CD4-positive, alpha-beta T cell treated with Interleukin-4 for 4 hours (primary cell): ENCODE measurements at places on chromosomes 4 and X.

DNA sequence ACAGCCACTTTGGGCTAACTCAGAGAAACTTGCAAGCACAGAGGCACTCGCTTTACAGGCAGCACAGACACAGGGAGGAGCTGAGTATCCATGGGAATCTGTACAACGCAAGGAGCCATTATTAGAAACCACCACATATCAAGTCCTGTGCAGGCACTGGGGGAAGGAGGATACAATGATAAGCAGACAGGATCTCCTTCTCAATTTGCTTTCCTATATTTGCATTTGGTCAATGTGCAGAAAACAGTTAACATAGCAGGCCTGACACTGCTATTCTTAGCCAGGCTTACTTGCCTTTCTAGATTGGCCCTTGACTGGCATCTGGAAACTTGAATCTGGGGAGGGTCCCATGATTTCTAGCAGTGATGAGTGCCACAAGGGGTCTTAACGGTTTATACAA lies 65.8 kb downstream of the TEC start:
- DNase-seq = no peak

DNA sequence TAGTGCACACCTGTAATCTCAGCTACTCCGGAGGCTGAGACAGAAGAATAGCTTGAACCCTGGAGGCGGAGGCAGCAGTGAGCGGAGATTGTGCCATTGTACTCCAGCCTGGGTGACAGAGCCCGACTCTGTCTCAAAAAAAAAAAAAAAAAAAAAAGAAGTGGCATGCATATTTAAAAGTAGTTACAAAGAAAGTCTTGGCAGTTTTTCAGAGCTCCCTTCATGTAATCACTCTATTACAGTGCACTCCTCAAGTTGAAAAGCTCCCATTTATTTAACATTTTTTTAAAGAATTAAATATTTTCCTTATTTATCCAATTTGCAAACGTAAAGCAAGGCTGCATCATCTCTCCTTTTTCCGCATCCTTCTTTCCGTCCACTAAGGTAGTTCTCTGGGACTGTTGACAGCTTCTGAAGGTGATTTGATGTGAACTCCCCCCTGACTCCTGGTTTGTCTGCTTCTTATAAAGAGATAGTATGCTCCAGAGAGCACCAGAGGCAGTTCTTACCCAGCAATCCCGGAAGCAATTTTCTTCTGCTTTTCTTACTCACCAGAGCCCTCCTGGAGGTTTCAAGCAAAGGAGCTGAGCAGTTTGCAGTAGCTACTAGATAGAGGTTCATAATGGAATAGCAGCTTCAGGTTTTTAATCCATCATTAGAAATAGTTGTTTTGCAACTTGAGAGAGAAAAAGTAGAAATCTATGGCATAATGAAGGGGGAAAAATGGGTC lies 151.0 kb downstream of the PALLD start:
- no peak for DNase-seq

- DNase-seq = no peak
Observed at GRCh38 chr4:151294833-151295496, 18.0 kb downstream of the PRSS48 start.

DNA sequence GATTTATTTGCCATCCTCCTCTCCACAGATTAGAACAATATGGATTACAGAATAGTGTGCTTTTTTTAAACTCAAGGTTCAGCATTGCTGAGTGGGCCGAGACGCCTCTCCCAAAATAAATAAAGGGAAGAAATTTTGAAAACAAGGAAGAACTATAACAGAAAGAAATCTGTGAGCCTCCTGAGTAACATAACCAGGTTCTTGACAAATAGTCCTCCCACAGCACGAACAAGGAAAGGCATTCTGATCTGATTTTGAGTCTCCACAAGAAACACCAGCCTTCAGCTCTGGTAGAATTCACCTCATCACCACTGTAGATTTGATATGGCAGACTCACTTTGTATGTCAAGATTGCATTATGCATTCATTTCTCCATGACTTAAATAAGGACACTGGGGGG lies 173.6 kb downstream of the HHIP start:
- no peak for DNase-seq

GRCh38 chr4:98716796-98717195 lies 58.4 kb upstream of the TSPAN5 start:
- no peak for DNase-seq

DNA sequence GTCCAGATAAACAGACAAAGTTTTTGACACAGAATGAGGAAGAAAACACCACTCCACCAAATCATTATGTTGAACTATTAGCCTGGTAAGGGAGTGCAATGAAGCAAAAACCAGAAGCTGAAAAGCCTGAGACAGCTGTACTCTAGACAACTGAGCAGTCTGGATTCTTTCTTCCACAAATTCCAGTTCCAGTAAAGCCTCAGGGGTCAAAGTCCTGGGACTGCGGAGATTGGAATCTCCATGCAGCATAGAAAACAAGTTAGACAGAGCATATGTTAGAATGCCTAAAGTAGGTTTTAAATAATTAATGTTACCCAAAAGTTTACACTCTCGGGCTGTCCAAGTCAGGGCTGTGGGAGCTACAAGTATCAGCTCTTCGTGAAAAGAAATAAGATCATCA lies 263.2 kb downstream of the TECRL start:
- DNase-seq = no peak

- DNase-seq = no peak
Observed at GRCh38 chr4:111937368-111937767, 207.9 kb upstream of the FAM241A start.

DNA sequence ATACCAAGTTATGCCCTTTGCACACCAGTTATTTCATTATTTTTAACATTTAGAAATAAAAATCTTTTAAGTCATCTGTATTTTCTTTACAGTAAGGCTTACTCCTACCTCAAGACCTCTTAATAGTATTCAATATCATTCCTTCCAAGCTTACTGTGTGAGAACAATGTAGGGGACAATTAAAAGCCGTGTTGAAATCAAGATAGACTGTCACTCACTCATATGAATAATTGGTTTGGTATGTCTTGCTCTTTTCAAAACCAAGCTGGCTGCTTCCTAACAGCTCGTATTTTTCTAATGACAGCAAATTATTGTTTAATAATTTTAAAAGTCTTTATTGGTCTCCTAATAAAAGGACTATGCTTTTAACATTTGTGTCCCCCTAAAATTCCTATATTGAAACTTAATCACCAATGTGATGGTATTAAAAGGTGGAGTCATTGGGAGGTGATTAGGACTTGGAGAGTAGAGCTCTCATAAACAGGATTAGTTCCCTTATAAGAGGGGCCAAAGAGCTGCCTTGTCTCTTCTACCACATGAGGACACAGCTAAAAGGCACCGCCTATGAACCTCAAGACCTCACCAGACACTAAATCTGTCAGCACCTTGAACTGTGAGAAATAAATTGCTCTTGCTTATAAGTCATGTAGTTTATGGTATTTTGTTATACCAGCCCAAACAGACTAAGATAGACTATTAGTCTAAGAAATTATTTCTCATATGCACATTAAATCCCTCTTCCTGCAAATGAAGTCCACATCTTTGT lies 4.1 kb downstream of the ABCB7 start:
- no peak for DNase-seq

DNA sequence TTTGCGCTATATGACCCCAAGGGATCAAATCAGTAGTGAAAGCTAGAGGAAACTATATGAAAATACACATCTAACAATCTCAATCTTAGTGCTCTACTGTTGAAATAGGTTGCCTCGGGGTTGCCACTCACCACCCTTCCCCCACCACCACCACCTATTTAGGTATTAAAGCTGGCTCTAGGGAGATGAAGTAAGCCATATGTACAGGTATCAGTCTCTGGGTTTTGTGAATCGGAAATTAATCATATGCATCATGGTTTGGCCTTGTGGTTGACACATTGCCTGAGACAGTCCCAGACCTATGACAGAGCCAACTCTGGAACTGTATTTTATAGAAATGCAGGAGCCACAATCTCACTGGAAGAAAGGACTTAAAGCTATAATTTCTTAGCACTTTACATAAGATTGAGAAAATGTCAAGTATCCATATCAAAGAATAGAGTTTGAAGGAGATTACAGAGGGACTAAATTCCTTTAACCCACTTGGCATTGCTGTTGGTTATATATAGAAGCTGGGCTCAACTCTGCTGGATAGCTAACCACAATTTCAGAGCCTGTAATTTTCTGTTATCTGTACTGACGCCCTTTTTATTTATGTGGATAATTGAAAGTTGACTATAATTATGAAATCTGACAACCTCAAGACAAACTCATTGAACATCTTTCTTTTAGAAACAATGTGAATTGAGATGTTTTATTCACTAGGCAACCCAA lies 26.7 kb upstream of the BMP2K start:
- DNase-seq = no peak

DNA sequence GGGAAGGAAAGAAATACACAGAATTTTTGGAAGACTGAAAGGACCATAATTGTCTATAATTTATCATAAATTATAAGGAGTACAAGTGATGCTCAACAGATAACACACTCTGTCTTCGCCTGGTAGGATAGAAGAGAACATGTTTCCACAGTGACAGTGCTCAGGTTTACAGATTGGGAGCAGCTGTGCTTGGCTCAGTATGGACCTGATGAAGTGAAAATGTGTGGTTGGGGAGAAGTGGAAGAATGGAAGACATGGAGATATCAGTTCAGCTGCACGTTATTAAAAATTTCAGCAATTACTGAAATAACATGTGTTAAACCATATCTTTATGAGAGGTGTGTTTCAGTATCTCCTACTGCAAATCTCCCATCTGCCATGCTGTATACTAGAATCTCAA lies 90.6 kb downstream of the TLL1 start:
- DNase-seq = no peak

DNA sequence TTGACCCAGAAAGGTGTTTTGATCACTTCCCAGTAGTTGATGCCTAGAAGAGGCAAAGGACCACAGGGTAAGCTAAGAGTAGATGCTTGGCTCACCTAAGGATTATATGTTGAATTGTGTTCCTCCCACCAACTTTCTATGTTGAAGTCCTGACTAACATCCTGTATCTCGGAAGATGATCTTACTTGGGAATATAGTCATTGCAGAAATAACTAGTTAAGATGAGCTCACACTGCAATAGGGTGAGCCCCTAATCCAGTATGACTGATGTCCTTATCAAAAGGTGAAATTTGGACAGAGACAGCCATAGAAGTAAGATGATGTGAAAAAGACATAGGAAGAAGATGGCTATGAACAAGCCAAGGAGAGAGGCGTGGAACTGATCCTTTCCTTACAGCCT lies 3.3 kb upstream of the HMGB2 start:
- DNase-seq = no peak

GRCh38 chr4:3679851-3680311 lies 86.3 kb upstream of the ADRA2C start:
- no peak for DNase-seq

DNA sequence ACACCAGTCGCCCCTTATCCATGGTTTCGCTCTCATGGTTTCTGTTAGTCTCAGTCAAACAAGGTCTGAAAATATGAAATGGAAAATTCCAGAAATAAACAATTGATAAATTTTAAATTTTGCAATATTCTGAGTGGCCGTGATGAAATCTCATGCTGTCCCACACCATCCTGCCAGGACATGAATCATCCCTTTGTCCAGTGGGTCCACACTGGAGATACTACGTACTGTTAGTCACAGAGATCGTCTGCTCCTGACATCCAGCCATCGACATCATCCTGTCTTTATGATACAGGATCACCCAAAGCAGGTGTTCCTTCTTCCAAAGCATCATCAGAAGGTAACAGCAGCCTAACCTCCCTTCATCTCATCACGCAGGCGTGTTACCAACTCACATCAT lies 76.5 kb upstream of the MSX1 start:
- no peak for DNase-seq

DNA sequence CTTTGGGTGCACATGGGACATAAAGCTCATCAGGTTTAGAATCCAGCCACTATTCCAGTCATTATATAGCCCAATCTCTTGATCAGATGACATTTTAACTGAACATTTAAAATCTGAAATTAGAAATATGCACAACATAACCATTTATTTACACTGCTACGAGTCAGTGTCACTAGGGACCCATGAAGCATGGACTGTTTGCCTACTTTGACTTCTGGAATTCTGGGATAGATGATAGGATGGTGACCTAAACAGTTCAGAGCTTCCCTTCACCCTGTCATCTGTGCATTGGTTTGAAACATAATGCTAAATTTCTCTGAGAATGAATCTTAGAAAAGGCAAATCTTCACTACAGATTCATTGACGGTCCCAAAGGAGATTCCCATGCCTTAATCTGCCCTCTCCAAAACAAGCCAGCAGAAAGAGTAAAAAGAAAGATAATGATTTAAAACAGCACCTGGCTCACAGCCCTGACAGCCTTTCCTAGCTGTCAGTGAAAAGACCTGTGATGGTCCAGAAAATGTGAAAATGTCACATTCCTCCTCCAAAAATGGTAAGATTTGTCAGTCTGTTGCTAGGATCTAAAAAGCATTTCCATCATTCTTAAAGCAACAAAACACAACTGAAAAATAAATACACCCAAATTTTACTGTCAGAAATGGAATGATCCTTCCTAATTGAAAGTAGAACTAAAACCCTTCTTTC lies 18.9 kb upstream of the HERC3 start:
- no peak for DNase-seq

- DNase-seq = no peak
Observed at GRCh38 chr4:101954975-101955678, 164.6 kb downstream of the BANK1 start.

GRCh38 chr4:152577708-152578396 lies 42.0 kb upstream of the FBXW7 start:
- no peak for DNase-seq

DNA sequence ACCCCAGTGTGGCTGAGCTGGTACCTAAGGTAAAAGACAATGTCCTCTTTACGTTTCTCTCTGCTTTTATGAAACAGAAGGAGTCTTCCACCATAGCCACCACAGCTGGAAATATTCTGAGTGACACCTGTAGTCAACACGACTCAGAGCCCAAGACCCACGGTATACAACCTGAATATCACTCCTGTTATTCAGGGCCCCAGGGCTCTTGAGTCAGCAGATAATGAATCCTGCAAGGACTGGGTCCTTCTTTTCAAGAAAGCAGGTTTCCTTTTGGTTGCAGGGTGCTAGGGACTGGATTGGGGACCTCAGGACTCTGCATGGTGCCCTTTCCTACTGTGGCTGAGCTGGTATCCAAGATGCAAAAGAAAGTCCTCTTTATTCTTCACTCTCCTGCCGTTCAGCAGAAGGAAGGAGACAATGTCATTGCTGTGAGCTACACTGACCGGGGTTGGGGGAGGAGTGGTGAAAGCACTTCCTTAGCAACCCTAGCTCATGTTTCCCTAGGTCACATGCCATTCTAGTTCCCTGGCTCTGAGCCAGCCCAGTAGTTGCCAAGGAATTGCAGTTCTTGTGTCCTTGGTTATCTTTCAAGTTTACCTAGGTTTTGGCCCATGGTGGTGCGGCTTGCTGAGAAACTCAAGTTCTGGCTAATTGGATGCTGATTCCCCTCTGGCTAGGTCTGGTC lies 23.7 kb upstream of the UNC5C start:
- DNase-seq = no peak

GRCh38 chr4:11228530-11228929 lies 200.2 kb downstream of the HS3ST1 start:
- DNase-seq = no peak
